ENCODE measurements at places on chromosomes 4 and X.

GRCh38 chr4:97334348-97334747, 808.9 kb downstream of the STPG2 start:
- no peak for DNase-seq

- peak; percentile 40 for DNase-seq
Observed at GRCh38 chr4:176920694-176921093, 128.0 kb upstream of the VEGFC start.

- no peak for DNase-seq
Observed at GRCh38 chr4:155234206-155234605, 25.8 kb downstream of the NPY2R start.

GRCh38 chr4:125741825-125742452, 427.2 kb downstream of the FAT4 start:
- DNase-seq = peak; percentile 7

DNA sequence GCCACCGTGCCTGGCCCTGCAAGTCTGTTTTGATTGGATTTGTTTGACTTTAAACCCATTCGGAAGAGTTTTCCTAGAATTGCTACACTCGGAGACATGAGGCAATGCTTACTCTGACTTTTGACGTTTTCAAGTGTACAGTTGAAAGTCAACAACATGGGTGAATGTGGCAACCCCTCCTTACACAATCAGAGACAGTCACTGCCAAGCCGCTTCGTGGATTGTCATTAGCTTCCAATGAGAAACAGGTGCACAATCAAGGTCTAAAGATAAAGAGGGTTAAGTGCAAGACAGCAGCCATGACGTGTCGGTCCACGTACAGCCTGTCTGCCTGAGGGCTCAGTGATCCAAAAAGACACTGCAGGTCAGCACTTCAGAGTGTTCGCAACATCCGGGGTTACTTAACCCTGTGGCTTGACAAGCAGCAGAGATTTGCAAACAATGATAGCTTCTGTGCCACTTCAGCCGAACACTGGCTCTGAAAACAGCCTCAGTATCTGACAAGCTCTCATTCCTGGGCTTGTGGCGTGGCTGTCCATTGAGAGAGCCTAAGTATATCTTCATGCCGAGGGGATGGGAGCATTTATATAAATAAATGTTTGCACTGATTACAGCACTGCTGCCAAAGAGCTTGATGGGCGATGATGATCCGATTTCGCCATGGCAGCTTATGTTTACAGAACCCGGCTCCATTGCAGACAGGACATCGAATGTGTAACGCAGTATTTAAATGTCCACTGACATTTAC, 180.0 kb downstream of the DHRSX start:
- peak; percentile 57 for DNase-seq

GRCh38 chrX:10484683-10485247, 135.6 kb downstream of the MID1 start:
- no peak for DNase-seq

GRCh38 chr4:102809691-102810090, 17.7 kb downstream of the UBE2D3 start:
- DNase-seq = no peak

DNA sequence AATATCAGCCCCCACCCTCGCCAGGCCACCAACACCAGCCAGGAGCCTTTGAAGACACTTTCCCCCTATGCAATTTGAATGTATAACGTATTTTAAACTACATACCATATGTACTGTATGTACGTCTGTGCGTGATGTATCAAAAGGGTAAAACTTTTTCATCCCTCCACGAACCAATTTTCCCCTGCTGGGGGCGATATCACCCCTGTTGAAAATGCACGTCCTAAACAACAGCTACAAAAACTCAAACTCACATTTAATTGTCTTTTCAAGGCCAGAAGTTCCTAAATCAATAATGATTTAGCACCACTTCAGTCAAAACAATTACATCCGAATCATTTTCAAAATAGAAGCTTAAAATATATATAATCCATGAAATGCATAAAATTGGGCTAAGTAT, 1.4 kb downstream of the VEGFD start:
- no peak for DNase-seq

- no peak for DNase-seq
Observed at GRCh38 chrX:82748906-82749505, 759.1 kb upstream of the POU3F4 start.

- DNase-seq = no peak
Observed at GRCh38 chr4:4542774-4543485, 1.1 kb upstream of the STX18 start.

GRCh38 chr4:86414686-86415085, 54.8 kb upstream of the MAPK10 start:
- DNase-seq = no peak

- DNase-seq = no peak
Observed at GRCh38 chr4:118807659-118808058, 28.3 kb downstream of the SEC24D start.

DNA sequence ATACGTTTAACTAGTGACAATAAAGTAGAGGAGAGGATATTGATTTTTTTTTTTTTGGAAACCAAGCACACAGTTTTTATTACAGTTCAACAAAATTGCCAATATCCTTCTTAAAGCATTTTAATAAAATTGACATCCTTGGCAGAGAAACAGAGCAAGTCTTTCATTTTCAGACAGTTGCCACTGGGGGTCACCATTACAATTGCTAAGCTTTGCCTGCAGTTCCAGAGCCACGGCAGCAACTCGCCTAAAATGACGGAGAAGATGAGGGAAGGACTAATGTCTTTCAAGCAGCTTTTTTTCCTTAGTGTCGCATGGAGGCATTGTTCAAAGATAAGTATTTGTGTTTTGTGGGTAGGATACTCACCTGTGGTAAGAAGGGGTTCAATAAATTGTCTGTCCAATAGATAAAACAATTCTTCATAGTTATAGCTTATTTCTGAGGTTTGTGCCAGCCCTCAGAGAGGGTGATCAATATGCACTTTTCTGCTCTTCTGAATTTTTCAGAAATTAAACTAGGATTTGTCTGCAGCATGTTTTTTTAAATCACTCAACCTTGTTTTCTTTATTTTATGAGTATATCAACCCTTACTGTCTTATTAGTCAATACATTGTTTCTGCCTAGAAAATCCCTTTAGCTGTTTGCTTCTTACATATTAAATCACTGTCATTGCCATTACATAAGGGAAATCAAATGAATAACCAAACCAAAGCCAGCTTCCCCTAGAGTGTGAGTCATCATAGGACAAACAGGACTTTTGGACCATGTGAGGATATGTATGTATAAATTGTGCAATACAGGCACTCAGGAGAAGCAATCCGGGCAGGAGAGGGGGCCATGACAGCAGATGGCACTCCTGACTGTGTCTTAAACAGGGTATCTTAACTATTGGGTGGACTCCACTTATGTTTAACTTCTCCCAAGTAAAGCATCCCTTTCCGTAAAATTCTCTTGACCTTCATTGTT, 508.1 kb upstream of the ARX start:
- DNase-seq = peak; percentile 1

GRCh38 chr4:57726154-57726553, 616.0 kb upstream of the IGFBP7 start:
- DNase-seq = no peak

DNA sequence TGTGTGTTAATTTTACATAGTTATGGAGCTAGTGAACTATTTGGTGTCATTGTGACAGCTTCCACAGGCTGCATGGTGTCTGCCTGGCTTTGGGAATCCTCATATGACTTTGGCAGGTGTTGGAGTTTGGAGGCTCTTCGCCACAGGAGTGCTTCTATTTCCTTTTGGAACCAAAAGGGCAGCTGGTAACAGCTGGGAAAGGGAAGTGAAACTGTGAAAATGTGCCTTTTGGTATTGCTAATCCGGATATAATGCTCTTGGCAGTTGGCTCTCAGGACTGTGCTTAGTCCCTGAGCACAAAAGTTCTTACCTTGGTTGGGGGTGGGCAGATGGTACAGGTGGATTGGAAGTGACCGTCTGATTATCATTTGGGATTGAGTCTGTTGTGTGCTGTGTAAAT, 18.1 kb downstream of the OFD1 start:
- DNase-seq = peak; percentile 52

Measured in suppressor macrophage treated with lipopolysaccharide for 1 hour (primary cell).